ENCODE measurements at places on chromosomes 5 and 9. TPM values are rescaled to one million over a fixed set of nuclear protein-coding genes. Genes with fewer than 3 reads are reported as not detected.

Gene SPINK9
- not detected for total RNA-seq

Gene FGF1
- total RNA-seq, result 0.98 TPM

Gene COL23A1
- not detected for total RNA-seq

Gene PAPPA
- 26.8 TPM for total RNA-seq

Gene SLC23A1
- total RNA-seq, result not detected

Gene TMED7
- total RNA-seq, result 126 TPM

Gene SLCO6A1
- total RNA-seq, result not detected

Gene GLIPR2
- 20.7 TPM for total RNA-seq

Gene AQP3
- total RNA-seq, result 0.39 TPM

Gene RNF183
- total RNA-seq, result under 0.01 TPM

Gene PCYOX1L
- 8.2 TPM for total RNA-seq

Gene DMRTA1
- 0.78 TPM for total RNA-seq

Gene C5orf58
- total RNA-seq, result not detected

Gene SLC34A1
- not detected for total RNA-seq

Gene FGD3
- total RNA-seq, result not detected

Gene GLE1
- 39.5 TPM for total RNA-seq

Gene CWC27
- 12.9 TPM for total RNA-seq

Gene JAKMIP2
- 1.1 TPM for total RNA-seq

Gene ABCA1
- 27.9 TPM for total RNA-seq

Gene UCK1
- 11.0 TPM for total RNA-seq

Gene OR1L6
- total RNA-seq, result not detected

Gene IFNA4
- total RNA-seq, result not detected

Gene KCNT1
- not detected for total RNA-seq

Gene FSTL4
- not detected for total RNA-seq

Gene ANP32B
- 14.7 TPM for total RNA-seq

Gene TMEM245
- total RNA-seq, result 29.8 TPM

Gene FOXI1
- not detected for total RNA-seq

Gene LAMC3
- 0.37 TPM for total RNA-seq

All from subcutaneous preadipocyte (primary cell).